Lower leg skin (tissue), 4 donors: ENCODE measurements at places on chromosomes 16 and 17.

GRCh38 chr16:57372372-57373116, at the start of gene CX3CL1:
TSS of gene CX3CL1 (plus strand) at chr16:57372490. CDS start at chr16:57372569, 79 bp downstream.
- peak; percentile 55 for DNase-seq

DNA sequence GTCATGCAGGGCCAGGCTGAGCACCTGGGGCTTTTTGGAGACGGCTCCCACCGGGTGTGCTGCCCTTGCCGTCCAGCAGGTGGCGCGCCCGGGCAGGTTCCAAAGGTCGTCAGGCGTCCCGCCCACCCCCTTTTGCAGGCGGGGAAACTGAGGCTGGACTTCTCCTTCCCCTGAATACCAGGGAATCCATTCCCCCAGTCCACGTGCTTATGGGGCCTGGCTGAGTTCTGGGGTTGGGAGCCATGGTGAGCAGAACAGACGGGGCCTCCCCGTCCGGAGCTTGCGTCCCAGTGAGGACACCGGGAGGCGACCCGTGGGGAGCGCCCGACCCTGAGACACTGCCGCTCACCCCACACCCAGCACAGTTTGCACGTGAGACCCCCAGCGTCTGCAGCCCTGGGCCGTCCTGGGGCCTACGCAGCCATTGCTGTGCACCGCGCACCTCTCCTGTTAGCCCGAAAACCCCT, 51.8 kb upstream of the JPH3 start:
- DNase-seq = peak; percentile 88

DNA sequence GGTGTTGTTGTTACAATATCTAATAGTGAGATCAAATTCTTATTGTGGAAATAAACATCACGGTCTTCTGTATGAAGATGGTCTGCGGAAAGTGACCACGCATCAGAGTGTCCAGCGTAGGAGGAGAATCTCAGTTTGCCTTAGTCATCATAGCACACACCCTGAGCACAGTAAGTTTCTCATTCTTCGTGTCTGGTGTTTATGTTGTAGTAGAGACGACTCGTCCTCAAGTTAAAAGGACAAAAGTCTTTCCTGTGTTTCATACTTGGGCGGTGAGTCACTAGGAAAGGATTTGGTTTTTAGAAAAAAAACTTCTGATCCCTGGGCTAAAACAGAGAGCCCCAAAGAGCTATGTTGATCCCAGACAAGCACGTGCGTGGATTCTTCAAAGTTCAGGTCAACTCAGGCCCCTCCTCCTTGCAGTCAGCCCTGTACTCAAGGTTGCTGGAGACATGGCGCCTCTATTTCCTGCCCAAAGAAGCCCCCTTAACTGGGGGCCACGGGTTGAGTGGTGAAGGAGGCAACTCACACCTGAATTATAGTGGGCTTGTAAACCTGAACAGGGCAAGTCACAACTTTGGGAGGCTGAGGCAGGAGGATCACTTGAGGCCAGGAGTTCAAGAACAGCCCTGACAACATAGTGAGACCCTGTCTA, 170.4 kb downstream of the ZFHX3 start:
- DNase-seq = no peak

GRCh38 chr17:39739885-39740356, 2.2 kb downstream of the GRB7 start:
- no peak for DNase-seq

- DNase-seq = no peak
These were observed 46.5 kb downstream of the VAT1L start for GRCh38 chr16:77834635-77835540.

GRCh38 chr17:35875072-35875799, 4.9 kb downstream of the CCL5 start:
- no peak for DNase-seq

GRCh38 chr17:16364625-16365024, 11.4 kb upstream of the CENPV start:
- no peak for DNase-seq

DNA sequence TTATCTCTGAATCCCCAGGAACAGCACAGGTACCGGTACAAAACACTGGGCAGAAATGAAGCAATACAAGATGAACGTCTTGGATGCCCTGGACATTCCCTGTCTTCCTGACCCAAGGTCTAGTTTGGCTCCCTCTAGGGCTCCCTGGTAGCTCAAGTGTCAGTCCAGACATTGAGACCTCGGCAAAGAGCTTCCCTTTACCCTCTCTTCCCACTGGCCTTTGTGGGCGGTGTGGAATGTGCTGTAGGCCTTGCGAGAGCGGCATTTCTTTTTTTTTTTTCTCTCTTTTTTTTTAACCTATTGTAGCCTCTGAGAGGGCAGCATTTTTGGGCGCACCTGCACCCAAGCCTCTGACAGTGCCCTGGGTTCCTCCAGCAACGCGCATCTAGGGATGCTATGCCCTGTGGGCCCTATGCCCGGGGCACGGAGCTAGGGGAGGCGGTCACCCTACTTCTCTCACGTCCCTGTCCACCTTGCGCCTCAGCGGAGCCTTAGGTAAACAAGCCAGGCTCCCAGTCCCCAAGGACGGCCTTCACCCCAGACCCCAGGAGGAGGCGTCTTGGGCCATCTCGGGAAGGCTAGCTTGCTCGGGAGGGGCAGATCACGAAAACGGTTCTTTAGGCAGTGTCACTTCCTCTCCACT, 1.2 kb upstream of the NFATC3 start:
- no peak for DNase-seq

DNA sequence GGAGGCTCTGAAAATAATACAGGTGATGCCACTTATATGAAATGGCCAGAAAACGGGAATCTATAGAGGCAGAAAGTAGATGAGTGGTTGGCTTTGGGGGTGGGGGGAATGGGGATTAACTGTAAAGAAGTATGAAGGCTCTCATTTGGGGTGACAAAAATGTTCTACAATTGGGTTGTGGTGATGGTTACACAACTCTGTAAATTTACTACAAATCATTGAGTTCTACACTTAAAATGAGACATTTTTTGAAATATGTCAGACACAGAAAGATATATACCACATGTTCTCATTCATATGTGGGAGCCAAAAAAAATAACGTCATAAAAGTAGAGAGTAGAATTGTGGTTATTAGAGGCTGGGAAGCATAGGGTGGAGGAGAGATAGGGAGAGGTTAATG, 25.7 kb downstream of the ARHGAP17 start:
- no peak for DNase-seq

GRCh38 chr17:72233986-72234385, 113.2 kb downstream of the SOX9 start:
- no peak for DNase-seq

- no peak for DNase-seq
These were observed 129.4 kb upstream of the PLCG2 start for GRCh38 chr16:81649561-81650184.

DNA sequence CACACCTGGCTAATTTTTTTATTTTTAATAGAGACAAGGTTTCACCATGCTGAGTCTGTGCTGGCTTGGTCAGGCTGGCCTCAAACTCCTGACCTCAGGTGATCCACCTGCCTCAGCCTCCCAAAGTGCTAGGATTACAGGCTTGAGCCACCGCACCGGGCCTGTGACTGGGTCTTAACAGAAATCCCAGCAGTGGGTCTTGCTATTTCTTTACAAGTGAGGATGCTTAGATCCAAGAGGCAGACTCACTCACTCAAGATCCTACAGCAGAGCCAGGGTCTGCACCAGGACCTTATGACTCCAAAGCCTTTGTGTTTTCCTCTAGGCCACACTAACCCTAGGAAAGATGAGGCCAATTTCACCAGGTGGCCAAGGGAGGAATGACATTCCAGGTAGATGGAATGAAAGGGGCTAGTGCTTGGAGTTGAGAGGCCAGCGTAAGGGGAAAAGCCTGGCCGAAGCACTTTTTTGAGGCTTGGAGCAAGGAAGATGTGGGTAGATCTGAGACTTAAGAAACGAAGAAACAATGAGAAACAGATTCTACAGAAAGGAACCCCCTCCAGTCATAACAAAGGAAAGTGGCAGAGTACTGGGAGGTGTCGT, 5.7 kb upstream of the STAT5A start:
- DNase-seq = no peak

DNA sequence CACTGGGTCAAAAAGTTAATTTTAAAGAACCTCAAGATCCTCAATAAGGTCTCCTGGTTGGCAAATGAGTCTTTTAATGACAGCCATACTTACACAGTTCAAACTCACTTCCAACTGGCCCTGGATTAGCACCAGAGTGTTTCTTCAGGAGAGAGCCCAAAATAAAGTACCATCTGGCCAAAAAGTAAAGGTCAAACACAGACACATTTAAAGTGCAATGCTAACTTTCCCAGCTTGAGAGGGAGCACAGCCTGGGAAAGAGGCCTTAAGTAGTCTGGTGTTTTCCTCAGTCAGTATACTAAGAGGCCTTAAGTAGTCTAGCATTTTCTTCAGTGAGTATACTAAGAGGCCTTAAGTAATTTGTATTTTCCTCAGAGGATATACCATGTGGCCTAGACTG, 46.6 kb upstream of the ERN1 start:
- DNase-seq = no peak

DNA sequence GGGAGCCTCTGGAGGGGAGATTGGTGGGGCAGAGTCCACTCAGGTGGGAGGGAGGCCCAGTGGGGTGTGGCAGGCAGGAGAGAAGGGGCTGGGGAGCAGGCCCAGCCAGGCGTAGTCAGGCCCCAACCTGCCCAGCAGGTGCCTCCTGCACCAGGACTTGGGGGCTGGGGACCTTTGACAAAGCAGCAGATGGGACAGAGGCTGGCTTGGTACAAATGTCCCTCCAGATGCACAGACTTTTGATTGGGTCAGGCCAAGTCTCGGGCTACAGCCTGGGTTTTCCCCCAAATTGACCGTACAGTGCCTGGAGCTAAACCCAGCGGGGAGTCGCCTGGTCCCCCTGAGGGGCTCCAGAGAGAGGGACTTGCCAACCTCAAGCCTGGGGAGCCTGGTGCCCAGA, 411 bp downstream of the GGT6 start:
- no peak for DNase-seq

GRCh38 chr17:68020409-68020756, 15.2 kb upstream of the KPNA2 start:
- DNase-seq = no peak

DNA sequence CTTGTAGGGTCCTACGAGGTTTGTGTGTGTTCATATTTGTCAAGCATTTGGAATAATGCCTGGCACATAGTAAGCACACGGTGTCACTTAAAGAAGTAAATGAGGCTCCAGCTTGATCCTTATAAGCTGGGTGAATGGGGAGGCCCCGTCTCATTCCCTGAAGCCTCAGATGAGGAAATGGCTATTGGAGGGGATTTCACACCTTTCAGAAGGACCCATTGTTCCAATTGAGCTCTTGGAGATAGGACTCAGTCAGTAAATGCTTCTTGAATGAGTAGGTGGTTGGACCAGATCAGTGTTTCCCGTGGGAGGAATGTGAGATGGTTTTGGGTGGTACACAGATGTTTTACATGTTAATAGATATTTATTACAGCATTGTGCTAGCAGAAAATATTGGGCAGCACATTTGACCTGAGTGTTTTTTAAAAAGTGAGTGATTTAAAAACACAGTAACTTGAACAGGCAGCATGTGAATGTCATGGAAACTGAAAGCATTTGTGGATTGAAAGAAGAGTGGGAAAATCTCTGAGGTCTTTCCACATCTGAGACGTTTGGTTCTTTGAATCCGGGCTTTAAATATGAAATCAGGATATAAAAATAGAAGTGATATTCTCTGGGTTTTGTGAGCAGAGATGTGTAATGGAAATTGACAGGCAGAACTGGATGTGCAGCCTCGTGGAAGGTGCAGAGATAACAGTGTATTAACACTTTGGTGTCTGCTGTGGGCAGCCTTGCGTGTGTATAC, 36.4 kb upstream of the ARHGAP17 start:
- DNase-seq = no peak

- DNase-seq = no peak
These were observed 84.4 kb upstream of the CCL1 start for GRCh38 chr17:34447406-34447805.

DNA sequence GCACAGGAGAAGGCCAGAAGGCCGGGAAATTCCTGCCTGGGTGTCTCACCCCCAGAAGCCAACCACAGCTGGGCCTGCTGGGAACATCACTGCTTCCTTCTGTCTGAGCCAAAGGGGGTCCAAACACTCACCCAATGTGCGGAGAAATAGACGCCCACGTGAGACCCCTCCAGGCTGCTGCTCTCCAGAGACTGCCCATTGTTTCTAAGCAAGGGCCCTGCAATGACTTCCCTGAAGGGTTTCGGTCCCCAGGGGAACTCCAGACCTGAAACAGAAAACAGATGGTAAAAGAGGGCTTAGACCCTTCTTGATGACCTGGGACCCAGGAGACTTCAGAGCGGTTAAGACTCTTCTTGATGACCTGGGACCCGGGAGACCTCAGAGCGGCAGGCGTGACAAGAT, 41.3 kb downstream of the MRM3 start:
- no peak for DNase-seq

- DNase-seq = no peak
These were observed 2.9 kb downstream of the HEXIM1 start for GRCh38 chr17:45150911-45151809.

- DNase-seq = no peak
These were observed 47.7 kb downstream of the CMIP start for GRCh38 chr16:81492311-81492761.

DNA sequence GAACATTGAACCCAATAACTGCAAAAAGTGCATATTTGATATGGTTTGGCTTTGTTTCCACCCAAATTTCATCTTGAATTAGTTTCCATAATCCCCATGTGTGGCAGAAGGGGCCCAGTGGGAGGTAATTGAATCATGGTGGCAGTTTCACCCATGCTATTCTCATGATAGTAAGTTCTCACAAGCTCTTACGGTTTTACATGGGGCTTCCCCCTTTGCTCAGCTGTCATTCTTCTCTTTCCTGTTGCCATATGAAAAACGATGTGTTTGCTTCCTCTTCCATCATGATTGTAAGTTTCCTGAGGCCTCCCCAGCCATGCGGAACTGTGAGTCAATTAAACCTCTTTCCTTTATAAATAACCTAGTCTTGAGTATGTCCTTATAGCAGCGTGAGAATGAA, 127.6 kb downstream of the CHD9NB start:
- DNase-seq = no peak

GRCh38 chr17:30848021-30848420, 16.3 kb downstream of the ATAD5 start:
- DNase-seq = no peak

DNA sequence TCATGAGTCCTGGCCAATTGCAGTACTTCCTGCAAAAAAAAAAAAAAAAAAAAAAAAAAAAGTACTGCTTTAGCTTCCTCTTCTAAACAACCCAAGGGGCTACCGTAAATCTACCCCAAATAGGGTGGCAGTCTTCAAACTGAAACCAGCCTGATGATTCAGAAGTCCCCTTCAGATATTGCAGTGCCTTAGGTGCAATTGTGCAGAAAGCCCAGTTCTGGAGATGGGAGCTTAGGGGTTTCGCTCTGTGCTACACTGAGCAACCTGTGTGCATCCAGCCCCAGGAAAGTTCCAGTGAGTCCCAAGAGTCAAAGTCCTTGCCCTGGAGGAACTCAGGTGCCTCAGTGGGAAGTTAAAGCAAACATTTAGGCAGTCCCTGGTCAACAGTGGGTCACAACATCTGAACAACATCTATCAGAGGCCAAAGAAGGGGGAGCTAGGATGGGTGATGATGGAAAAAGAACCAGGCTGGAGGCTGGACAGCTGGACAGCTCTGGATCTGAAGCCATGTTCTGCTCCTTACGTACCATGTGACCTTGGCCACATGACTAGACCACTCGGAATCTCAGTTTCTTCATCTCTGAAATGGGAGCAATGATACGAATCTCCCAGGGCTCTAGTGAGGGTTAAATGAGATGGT, 6.7 kb upstream of the CIITA start:
- no peak for DNase-seq
